Lower leg skin (tissue), 4 donors: ENCODE measurements at places on chromosomes 11 and 22. TPM values are rescaled to one million over a fixed set of nuclear protein-coding genes. Genes with fewer than 3 reads are reported as not detected.

The SNX32 gene
- 0.56 TPM for total RNA-seq

The H19 gene
- 64.3 TPM for total RNA-seq

The CHEK2 gene
- total RNA-seq, result 6.3 TPM

The LAYN gene
- total RNA-seq, result 2.0 TPM

The RASL10A gene
- total RNA-seq, result 2.9 TPM

The USP2 gene
- 15.0 TPM for total RNA-seq

The OR52I2 gene
- total RNA-seq, result not detected

The NAT10 gene
- 25.7 TPM for total RNA-seq

The SOX6 gene
- 11.2 TPM for total RNA-seq

The SPI1 gene
- total RNA-seq, result 13.4 TPM

The DERL3 gene
- total RNA-seq, result 0.25 TPM

The MIAT gene
- total RNA-seq, result 0.72 TPM

The GNAZ gene
- total RNA-seq, result 2.4 TPM

The PARVG gene
- total RNA-seq, result 11.1 TPM

The BRSK2 gene
- 0.68 TPM for total RNA-seq

The CSRP3 gene
- total RNA-seq, result not detected

The CCDC15 gene
- 2.1 TPM for total RNA-seq

The GLB1L2 gene
- 21.6 TPM for total RNA-seq

The OR5AL1 gene
- not detected for total RNA-seq

The P2RY6 gene
- total RNA-seq, result not detected

The SCGB1C1 gene
- not detected for total RNA-seq

The C1QTNF4 gene
- total RNA-seq, result 1.8 TPM

The OR8D1 gene
- total RNA-seq, result not detected

The CNIH2 gene
- total RNA-seq, result 0.42 TPM

The MYO7A gene
- 1.4 TPM for total RNA-seq

The NDUFS8 gene
- total RNA-seq, result 143 TPM

The SESN3 gene
- 25.7 TPM for total RNA-seq

The JAM3 gene
- 22.4 TPM for total RNA-seq

The MUC6 gene
- total RNA-seq, result not detected

The ST14 gene
- 79.3 TPM for total RNA-seq

The OR6T1 gene
- not detected for total RNA-seq

The ZBTB3 gene
- 35.4 TPM for total RNA-seq

The OR4D5 gene
- not detected for total RNA-seq

The OR52I1 gene
- total RNA-seq, result not detected

The RBM4B gene
- total RNA-seq, result 18.0 TPM

The FERMT3 gene
- 7.7 TPM for total RNA-seq

The CREB3L1 gene
- total RNA-seq, result 0.61 TPM

The SCN2B gene
- total RNA-seq, result not detected

The DEUP1 gene
- not detected for total RNA-seq

The OR52H1 gene
- not detected for total RNA-seq

The IL17REL gene
- not detected for total RNA-seq

The TMEM179B gene
- total RNA-seq, result 82.1 TPM

The MMP12 gene
- total RNA-seq, result not detected

The MUC2 gene
- not detected for total RNA-seq

The SCGB1D1 gene
- total RNA-seq, result not detected

The RASSF10 gene
- total RNA-seq, result 29.9 TPM

The FXYD6 gene
- total RNA-seq, result 27.0 TPM

The PRR5 gene
- total RNA-seq, result 19.7 TPM

The MMP8 gene
- total RNA-seq, result not detected

The TRIM68 gene
- 9.5 TPM for total RNA-seq

The APOA4 gene
- not detected for total RNA-seq

The KCTD14 gene
- 4.9 TPM for total RNA-seq

The OR2D3 gene
- total RNA-seq, result not detected

The VPREB3 gene
- not detected for total RNA-seq

The CHEK1 gene
- total RNA-seq, result 0.99 TPM

The NXPE4 gene
- total RNA-seq, result not detected
